ENCODE measurements at places on chromosomes 12 and 14.

GRCh38 chr12:27772328-27773049 is 7.5 kb upstream of the KLHL42 start:
- no peak for DNase-seq

- DNase-seq = no peak
Measured at GRCh38 chr12:53336181-53336681, at the start of gene SP7. Gene SP7, minus strand, starts transcription at chr12:53336354. Its CDS starts 708 bp downstream, at chr12:53335646.

DNA sequence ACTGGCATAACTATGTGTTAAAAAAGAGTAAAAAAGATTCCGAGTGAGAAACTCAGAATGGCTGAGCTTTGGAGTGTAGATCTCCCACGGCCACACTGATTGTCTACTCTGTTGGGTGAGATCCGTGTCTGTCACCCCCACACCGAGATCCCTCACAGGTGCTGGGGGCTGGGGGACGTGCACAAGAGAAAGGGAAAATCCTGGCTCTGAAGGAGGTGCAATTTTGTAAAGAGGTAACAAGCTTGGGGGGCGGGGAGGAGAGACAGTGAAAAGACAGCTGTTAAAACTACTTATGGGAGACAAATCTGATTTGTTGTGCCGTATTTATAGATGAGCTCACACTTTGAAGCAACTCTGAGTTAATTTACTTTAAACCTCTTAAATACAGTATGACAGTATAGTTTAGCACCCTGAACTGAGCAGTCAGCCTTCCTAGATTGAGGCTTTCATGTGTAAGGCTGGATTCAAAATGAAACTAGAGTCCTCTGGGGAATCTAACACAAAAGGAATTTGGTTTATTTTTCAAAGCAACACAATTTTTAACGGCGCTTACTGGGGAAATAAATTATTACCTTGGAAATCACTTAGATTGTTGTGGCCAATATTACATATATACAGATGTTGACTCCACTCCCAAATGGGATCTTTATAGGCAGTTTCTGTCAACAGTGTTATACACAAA is 167.4 kb upstream of the RGS6 start:
- no peak for DNase-seq

DNA sequence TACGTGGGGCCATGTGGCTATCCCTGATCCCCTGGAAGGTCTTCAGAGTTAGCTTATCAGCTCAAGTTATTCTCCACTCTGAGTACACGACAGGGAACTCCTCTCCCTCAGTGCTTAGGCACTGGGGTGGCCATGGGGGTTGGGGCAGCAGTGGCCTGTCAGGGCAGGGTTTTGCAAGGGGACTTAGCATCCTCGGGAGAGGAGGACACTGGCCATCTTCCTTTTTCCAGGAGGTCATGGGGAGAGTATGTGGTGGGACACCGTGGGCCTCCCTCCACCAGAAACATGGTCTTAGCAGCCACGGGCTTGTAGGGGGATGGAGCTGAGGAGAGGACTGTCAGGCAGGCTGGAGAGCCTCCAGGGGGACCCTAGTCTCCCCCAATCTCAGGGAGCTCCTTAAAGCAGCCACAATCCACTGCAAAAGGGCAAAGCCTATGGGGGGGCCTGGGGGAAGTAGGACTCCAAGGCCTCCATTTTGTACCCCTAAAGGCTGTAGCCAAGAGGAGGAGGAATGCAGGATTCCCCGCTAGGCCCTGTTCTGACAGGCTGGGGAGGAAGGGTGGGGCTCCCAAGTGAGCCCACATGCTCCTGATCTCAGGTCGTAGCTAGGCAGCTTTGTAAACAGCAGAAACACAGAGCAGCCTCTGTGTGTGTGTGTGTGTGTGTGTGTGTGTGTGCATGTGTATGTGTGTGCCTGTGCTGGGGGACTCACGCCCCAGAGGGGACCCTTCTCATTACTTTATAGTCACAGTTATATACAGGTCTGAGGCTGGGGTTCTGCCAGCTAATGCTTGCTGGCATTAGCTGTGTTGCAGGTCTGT is 36.6 kb downstream of the KRT80 start:
- DNase-seq = no peak

DNA sequence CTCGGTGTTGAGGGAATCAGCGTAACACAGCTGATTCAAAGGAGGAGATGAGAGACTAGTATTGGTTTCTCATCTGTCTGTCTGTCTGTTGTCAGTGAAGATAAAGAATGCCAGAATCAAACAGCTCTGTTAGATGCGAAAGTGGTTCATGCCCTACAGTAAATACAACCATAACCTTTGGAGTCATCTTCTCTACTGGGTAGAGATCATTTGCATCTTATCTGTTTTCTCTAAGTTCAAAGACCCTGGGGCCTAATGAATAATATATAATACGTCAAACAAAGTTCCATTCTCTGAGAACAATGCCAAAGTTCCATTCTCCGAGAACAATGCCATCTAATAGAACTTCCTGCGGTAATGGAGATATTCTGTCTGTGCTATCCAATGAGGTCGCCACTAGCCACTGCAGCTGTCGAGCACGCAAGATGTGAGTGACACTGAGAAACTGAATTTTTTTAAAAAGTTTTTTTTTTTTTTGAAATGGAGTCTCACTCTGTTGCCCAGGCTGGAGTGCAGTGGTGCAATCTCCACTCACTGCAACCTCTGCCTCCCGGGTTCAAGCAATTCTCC is 6.6 kb downstream of the IL31 start:
- no peak for DNase-seq
